CD8-positive, alpha-beta T cell (primary cell): ENCODE measurements at places on chromosomes 2 and 18.

- DNase-seq: no peak
Measured at GRCh38 chr2:226792155-226792881, 7.3 kb downstream of the IRS1 start.

- DNase-seq: no peak
Measured at GRCh38 chr18:68456985-68457384, 257.9 kb downstream of the TMX3 start.

DNA sequence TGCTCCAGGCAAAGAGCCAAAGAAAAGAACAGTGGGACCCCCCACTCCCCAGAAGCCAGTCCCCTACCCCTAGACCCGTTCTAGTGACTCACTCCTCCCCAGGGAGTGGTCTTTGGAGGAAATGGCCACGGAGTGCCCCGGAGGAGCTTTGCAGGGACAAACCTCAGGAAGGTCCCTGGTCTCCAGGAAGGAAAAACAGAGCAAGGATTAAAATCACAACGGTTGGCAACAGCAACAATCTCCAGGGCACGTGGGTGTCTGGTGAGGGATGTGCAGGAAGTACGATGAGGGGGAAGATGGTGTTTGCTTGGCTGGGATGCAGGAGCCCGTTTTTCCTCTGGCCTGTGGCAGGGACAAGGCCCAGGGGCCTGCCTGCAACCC lies 135.0 kb downstream of the SMAD2 start:
- no peak for DNase-seq

GRCh38 chr2:73830871-73831401 lies 2.2 kb downstream of the STAMBP start:
- DNase-seq: no peak
